NCI-H2029 (cell line): ENCODE measurements at places on chromosomes 6 and 20.

- DNase-seq, result no peak
Observed at GRCh38 chr6:104640150-104640700, 219.5 kb downstream of the HACE1 start.

DNA sequence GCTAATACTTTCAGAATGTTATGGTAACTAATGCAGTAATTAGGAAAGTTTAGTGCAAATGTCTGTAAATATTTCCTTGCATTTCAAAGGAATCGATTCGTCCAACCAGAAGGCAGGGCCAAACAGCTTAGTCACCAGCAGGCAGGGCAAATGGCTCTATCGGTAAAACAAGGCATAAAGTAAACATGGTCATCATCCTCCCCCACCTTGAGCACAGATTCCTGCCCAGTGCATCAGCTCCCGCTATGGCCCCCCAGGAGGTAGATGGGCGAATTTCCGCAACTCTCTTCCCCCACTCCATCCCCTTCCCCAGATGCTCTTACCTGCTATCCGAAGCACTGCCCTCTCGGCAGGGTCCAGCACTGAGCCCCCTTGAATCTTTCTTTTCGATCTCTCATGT lies 103.8 kb upstream of the BEND6 start:
- no peak for DNase-seq

DNA sequence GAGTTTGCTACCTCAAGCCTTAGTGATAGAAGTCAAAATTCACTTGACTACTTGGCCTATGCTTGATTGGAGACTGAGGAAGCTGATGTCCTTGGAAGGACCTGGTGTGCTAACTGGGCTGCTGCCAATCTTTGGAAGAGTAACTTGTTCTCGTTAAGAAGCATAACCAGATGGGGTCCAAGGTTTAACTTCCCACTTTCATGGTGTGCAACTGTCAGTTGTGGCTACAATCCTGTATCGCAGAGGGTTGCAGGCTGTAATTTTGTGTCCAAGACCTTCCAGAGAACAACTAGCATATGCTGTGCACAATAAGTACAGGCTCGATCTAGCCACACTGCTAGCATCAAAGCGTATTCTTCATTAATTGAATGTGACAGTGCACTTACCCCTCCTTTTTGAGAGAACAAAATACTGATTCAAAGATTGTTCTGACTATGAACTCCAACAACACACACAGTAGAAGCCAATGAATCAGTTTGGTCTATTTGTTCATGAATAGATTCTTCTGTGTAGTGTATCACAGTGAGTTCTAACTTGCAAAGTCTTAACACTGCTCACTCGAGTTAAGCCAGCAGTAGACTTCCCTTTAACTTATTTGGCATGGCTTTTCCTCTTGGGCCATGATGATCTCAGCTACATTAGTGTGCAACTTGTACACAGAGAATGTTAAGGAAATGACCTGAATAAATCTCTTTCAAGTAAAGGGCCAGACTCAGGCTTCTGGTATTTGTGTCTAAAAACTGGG lies 15.8 kb upstream of the PLCB1 start:
- no peak for DNase-seq

GRCh38 chr20:21099751-21100577 lies 6.2 kb downstream of the LINC00237 start:
- DNase-seq, result peak; percentile 73

DNA sequence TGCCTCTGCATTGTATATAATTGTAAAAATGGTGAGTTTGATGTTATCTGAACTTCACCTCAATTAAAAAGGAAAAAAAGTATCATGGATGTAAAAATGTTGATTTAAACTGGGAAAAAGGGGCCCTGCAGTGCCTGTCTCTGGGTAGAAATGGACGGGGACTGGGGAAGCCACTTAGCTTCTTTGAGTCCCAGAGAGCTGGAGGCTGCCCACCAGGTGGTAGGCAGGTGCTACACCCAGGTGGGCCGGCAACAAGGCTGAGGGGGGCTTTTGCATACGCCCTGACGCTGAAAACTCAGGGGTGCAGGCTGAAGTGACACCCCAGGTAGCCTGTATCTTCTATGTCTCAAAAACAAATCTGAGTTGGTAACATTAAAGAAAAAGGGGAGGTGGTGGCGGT lies 118.2 kb downstream of the SULF2 start:
- DNase-seq, result no peak

- no peak for DNase-seq
Observed at GRCh38 chr6:163711615-163712565, 297.4 kb downstream of the QKI start.

- DNase-seq, result no peak
Observed at GRCh38 chr6:55397986-55398385, 70.7 kb downstream of the GFRAL start.

DNA sequence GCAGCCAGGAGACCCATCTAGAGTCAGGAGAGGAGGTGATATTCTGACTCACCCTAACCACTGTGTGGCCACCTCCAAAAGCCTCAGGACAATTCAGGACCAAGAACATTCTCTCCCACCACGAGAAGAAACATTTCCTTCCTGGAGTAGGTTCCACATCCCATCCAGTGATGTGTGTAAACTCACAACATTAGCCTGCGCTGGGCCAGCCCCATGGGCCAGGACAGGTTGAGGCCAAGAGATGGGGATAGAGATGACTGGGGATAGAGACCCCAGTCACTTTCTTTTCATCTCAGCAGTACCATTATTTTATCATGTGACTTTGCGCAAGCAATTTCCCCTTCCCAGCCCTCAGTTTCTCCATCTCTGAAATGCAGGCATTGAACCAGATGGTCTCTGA lies 126.6 kb upstream of the PTPRT start:
- no peak for DNase-seq

- peak; percentile 89 for DNase-seq
Observed at GRCh38 chr6:1348675-1349074, 36.8 kb downstream of the FOXQ1 start.
